Fibroblast of skin of right quadriceps (primary cell): ENCODE measurements at places on chromosomes 7 and 10.

GRCh38 chr10:104317726-104318299 is 20.5 kb downstream of the ITPRIP start:
- DNase-seq: no peak

- DNase-seq: no peak
Measured at GRCh38 chr7:152664636-152665035, 11.3 kb downstream of the XRCC2 start.

DNA sequence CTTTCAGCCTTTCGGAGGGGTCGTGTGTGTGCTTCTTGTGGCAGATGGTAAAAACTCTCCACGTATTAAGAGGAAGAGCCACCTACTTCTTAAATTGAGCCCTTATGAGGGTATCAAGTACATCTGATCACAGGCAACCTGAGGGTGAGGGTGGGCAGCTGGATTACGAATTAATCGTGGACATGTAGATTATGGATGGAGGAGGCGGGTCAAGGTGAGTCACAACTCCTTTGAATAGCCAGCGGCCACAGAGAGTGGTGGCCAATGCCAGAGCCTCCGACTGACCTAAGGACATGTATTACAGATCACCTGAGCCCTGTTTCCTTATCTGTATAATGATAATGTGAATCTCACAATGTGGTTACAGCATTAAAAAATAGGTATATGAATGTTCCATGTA is 1083.9 kb downstream of the SORCS3 start:
- DNase-seq: no peak

GRCh38 chr7:158300427-158300826 is 287.2 kb downstream of the PTPRN2 start:
- no peak for DNase-seq

DNA sequence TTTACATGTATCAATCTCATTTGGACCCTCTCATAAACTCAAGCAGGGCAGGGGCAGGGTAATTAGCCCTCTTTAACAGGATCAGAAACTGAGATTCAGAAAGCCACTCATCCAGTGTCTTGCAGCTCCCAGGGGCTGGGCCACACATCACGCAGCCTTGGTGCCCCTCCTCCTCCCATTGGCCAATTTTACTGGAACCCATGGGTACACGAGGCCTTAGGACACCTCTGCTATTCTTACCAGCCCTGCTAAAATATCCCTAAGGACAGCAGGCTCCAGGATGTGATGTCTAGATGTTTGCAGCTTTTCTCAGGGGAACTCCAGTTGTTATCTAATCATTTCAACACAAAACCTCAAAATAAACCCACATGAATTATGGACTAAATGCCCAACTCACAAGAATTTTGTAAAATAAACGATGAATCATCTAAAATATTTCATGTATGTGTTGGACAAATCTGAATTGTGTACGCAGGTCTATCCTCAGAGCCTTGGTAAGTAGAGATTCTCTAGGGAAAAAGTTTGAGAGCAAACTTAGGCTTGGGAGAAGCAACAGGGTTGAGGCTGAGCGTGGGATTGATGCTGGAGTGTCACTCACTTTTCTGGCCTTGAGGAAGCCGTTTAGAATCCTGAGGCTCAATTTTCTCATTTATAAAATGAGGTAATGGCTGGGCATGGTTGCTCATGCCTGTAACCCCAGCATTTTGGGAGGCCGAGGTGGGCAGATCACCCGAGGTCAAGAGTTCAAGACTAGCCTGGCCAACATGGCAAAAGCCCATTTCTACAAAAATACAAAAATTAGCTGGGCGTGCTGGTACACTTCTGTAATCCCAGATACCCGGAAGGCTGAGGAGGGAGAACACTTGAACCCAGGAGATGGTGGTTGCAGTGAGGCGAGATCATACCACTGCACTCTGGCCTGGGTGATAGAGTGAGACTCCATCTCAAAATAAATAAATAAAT is 69.7 kb upstream of the TNS3 start:
- DNase-seq: peak; percentile 99

DNA sequence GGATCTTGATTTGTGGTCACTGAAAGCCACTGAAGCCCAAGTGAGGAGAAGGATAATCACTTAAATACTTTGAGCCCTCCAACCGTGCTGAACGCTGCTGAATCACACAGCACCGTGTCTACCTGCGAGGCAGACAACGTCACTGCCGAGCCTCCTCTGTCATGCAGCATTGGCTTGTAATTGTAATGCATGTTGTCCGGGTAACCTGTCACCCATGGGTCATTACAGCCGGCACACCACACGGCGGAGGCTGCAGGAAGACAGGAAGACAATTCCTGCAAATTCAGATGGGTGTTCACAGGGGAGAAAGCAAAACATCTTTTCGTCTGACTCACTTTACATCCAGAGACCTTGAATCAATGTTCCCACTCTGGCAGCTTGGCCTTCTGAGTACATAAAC is 546.1 kb upstream of the FOXK1 start:
- no peak for DNase-seq

GRCh38 chr10:11683529-11684320 is 58.5 kb upstream of the ECHDC3 start:
- no peak for DNase-seq

DNA sequence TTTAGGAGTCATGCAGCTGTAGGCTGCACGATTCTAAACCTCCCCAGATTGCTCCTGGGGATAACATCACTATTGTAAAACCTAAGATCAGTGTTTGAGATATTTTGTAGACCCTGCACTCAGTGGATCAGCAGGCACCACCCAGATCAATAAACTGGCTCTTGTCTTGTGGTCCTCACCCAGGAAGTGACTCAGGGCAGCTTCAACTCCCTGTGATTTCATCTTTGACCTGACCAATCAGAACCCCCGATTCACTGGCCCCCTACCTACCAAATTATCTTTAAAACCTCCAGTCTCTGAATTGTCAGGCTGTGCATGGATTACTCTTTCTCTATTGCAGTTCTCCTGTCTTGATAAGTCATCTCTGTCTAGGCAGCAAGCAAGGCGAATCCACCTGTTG is 25.7 kb downstream of the ARL5B start:
- no peak for DNase-seq

DNA sequence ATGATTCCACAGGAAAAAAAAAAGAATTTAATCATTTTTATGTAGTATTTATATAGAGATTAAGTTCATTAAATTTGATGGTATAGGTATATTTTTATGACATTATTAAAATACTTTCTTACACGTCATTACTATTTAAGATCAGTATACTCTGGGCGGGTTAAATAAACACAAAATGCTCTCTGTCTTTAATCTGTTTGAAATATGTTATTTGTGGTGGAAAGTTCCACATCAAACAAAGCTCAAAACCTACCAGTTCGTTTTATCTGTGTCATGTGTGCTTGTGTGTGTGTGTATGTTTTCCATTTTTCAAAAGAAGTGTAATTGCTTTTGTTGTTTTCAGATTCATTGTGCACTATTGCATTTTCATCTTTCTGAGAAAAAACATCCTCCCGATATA is 488.5 kb downstream of the ANKRD7 start:
- no peak for DNase-seq

GRCh38 chr7:2758673-2759616 is 70.9 kb downstream of the AMZ1 start:
- no peak for DNase-seq

- DNase-seq: no peak
Measured at GRCh38 chr7:103094102-103094501, 19.2 kb downstream of the ARMC10 start.

GRCh38 chr10:100201549-100201948 is 15.7 kb upstream of the ERLIN1 start:
- DNase-seq: no peak

DNA sequence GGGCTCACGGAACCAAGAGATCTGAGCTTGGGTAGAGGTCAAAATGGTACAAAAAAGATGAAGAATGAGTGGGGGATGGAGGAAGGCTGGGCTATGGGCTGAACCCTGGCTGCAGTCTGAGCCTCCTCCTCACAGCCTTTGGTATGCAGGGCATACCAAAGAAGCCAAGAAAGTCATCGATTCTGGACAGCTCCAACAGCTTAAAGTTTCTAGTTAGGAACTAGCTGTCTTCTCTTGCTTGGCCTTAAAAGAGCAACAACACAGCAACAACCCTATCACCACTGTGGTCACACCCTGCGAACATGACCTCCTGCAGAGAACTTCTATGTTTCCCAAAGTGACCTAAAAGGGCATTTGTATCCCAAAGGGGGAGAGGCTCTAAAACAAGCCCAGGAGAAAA is 126.1 kb upstream of the EFCAB10 start:
- DNase-seq: no peak

DNA sequence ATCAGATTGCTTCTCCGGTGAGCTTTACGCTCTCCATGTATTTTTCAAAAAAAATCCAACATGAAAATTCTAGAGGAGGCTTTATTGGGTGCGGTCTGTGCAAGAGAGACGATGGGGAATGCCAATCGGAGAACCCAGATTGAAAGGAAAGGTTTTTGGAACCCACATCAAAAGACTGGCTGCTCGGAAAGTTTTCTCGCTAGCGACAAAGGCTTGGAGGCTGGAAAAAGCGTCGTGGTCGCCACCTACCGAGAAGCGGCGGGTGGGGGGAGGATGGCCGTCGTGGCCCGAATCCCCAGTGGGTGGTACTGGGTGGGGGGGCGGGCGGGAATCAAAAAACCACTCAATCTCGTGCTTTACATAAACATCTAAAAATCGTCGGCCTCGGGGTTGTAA is 1.1 kb upstream of the GTF2I start:
- peak; percentile 32 for DNase-seq

DNA sequence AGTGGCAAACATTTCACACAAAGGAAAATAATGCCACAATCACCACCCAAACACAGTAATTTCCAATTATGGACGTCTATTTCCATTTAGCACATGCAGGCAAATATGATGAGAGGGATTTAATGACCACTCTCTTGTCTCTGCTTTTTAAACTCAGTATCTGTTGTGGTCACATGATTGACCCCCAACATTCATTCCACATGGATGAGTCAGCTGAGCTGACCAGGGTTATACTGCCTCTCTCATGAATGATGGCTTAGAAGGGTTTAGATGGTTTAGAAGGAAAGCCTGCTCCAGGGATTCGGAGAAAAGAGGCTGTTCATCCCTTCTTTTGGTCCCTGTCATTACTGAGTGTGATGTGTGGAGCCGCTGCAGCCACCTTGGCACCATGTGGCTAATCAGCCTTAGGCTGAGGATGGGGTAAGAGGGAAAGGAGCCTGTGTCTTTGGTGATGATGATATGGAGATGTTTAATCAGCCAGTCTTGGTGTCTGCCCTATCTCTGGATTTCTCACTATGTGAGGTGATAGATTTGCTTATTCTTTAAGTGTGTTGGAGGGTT is 38.2 kb upstream of the JAKMIP3 start:
- peak; percentile 30 for DNase-seq

GRCh38 chr10:51063659-51064535 is 10.4 kb upstream of the PRKG1 start:
- peak; percentile 66 for DNase-seq

GRCh38 chr7:124550036-124550435 is 215.6 kb downstream of the GPR37 start:
- no peak for DNase-seq

DNA sequence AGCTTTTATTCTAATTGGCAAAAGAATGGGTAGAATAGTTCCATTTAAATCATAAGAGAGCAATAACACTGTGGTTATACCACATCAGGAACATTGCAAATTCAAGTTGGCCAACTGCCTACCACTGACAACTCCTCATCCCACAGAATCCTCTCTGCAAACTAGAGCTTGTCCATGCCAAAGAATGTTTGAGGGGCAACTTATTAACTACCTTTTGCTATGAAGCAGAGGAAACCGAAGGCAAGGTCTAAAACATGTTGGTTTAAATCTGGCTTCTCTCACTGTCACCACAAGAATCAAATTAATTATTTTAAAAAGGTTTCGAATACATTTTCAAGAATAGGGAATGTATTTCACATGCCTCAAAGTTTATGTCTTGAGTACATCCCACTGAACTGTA is 36.0 kb downstream of the RHOBTB1 start:
- DNase-seq: no peak

DNA sequence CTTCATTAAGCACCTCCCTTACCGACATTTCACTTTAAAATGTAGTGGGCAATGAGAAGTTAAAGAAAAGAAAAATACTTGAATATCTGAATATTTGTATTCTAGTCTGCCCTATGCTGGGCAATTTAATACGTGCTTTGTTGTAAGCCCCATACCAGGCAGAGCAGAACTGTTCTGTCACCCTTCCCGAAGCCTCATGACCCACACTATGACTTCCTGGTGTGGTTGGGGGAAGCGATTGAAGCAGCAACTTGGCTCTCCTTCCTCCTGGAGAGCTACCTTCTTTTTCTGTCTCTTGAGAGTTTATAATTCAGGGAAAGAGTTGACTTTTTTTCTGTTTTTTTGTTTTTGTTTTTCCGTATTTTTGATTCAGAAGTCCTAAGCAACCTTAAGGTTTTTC is 243.7 kb downstream of the INHBA start:
- DNase-seq: no peak

- peak; percentile 33 for DNase-seq
Measured at GRCh38 chr10:43820663-43821062, 172.0 kb upstream of the ZNF32 start.

- no peak for DNase-seq
Measured at GRCh38 chr10:25245165-25245564, 70.4 kb downstream of the GPR158 start.

DNA sequence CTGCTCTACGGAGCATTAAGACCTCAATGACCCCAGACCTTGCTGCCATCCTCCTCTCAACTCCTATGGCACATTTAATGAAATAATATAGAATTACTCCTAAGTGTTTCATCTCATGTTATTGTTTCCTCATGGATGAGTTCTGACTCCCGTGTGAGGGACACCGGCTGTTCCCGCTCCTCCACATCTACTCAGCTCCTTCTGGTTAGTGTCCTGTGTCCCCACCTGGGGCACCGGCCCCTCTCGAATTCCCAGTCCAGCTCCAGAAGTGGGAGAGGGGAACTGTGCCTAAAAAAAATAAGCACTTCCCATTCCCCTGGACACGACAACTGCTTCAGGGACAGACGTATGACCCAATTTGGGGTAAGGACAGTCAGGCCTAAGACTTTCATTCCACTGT is 58.3 kb downstream of the PIP4K2A start:
- no peak for DNase-seq

DNA sequence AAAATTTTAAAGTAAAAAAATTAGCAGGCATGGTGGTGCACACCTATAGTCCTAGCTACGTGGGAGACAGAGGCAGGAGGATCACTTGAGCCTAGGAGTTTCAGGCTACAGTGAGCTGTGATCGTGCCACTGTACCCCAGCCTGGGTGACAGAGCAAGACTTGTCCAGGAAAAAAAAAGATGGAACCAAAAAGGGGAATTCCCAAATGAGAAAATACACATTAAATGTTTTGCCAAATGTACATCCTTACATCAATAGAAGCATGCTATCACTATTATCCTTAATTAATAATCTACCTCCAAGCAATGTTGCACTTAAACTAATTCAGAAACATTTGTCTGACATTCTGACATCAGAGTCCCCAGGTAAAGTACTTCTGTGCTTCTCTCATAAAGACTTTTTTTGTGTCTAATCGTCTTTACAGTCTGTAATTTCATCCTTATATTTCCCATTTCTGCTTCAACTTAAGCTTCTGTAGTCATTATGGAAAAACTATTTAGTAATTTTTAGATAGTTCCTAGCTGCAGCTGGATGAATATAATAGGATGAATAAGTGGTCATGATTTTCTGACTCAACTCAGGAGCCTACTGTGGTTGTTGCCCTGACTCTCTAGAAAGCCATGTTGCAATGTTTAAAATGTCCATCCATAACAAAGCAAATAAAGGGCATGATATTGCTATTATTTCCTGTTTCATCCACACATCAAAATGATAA is 57.7 kb downstream of the MYPN start:
- DNase-seq: no peak

GRCh38 chr10:130301021-130301892 is 165.1 kb downstream of the GLRX3 start:
- peak; percentile 7 for DNase-seq
